ENCODE measurements at places on chromosomes 5 and 9. TPM values are rescaled to one million over a fixed set of nuclear protein-coding genes. Genes with fewer than 3 reads are reported as not detected.

GRCh38 chr5:74629326-74629725 lies 11.2 kb downstream of the ENC1 start:
- no peak for DNase-seq

DNA sequence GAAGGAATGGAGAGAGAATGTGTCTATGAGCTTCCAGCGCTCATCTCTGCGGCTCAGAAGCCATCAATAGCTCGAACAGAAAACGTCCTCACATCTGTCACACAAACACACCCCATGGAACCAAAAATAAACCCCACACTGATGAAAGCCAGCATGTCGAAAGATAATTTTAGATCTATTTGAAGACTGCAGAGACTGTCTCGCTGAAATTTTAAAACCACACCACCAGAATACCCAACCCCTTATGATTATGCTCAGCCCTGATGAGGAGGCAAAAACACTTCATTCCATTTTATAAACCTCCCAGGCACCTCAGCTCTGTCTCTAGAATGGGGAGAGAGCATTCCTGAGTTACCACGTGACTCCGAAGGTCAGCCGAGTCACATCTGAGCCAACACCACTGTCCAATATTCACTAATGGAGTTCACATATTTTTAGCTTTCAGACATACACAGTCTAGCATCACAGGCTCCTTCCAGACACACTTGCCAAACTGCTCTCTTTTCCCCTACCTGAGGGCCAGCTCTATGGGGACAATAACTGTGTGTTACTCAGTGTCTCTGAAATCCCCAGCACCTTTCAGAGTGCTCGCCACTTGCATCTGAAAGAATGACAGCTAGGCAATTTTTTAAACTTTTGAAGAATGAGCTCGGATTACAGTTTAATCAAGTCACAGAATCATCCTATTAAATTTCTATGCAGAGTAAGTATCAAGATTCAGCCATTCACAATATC lies 63.2 kb downstream of the SERINC5 start:
- DNase-seq, result peak; percentile 15

DNA sequence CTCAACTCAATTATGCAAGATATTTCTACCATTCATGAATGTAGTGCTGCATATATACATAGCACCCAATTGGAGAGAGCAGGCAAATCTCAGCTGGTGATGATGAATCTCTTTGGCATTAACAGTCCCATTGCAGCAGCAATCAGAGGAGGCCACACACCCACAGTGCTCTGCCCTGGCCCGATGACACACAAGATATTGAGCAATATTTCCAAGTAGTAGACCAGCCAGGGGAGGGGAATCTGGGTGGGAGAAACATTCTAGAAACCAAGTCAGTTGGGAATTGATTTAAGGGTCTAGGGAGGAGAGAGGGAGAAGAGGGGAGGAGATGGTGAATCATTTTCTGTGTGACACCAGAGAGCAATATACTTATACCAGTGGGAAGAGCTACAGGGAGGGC lies 14.9 kb upstream of the C5orf63 start:
- DNase-seq, result peak; percentile 80

DNA sequence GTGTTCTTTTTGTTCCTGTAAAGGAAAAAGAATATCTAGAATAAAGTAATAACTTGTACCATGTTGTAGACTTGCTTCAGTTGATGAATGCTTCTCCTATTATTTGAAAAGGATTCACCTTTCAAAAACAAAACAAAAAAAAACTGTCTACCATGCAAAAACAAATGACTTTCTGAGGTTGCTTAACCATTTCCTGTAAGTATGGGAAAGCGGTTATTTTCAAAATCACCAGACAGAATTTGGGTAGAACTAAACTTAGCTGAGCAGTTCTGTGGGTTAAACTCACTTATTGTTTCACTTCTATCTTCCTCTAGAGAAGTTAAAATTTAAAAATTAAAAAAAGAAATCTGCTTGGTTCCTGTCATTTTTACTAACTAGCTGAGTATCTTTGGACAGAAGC lies 25.2 kb downstream of the LNPEP start:
- no peak for DNase-seq

GRCh38 chr5:172881691-172882370 lies 47.8 kb downstream of the ERGIC1 start:
- DNase-seq, result no peak

- DNase-seq, result no peak
Measured at GRCh38 chr5:113190347-113190746, 213.7 kb downstream of the DCP2 start.

PCSK1 gene
- 0.10 TPM for total RNA-seq

SCGB3A2 gene
- total RNA-seq, result not detected

- DNase-seq, result no peak
Measured at GRCh38 chr5:80078921-80079320, 43.8 kb downstream of the THBS4 start.

GRCh38 chr9:131404987-131405386 lies 11.1 kb downstream of the PRRC2B start:
- DNase-seq, result no peak

GRCh38 chr5:75324791-75325190 lies 12.2 kb upstream of the HMGCR start:
- no peak for DNase-seq

GRCh38 chr5:124844371-124844920 lies 98.0 kb upstream of the ZNF608 start:
- no peak for DNase-seq

PPP2R2B gene
- total RNA-seq, result 9.1 TPM

GFI1B gene
- total RNA-seq, result not detected

DNA sequence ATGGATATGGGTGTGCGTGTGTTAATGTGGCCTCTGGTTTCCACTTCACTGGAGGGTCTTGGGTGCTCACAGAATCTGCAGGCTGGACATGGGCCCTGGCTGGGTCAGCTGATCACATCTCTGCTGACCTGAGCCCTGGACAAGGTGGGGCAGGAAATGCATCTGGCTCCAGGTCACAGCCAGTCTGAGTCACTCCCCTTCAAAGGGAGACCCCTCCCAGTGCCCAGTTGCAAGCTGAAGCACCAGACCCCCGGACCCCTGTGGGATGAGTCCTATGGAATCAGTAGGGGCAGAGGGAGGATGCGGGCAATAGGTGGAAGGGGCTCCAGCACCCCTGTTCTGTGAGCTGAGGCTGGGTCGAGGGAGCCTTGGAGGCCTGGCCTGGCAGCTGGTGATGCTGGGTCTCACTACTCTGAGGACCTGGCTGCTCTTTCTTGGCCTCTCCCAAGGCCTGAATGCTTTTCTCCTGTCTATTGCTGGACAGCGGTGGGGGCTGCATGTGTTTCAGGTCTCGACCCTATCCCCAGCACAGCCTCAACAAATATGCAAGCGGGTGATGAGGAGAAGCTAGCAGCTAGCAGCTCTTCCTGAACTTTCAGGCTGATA lies 54.5 kb downstream of the PHF2 start:
- DNase-seq, result no peak

DNA sequence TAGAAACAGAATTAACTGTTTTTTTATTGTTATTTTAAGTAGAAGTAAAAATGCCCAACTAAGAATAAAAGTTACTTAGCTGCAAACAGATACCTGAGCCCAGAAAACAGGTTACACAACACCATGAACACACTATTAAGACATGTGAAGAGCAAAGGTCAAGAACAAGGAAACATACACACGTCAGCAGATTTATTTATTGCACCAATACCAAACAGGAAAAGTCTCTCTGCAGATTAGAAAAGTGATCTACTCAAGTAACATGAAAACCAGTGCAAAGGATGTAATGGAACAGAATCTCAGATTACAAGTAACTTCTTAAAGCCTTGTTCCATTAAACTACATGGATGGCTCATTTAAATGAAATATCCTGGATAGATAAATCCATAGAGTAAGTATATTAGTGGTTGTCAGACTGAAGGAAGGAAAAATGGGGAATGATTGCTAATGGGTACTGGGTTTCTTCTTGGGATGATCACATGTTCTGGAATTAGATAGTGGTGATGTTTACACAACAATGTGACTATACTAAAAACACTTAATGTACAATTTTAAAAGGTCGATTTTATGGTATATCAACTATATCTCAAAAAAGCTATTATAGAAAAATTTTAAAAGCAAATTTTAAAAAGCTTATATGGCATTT lies 6.1 kb downstream of the SAR1B start:
- DNase-seq, result no peak

DNA sequence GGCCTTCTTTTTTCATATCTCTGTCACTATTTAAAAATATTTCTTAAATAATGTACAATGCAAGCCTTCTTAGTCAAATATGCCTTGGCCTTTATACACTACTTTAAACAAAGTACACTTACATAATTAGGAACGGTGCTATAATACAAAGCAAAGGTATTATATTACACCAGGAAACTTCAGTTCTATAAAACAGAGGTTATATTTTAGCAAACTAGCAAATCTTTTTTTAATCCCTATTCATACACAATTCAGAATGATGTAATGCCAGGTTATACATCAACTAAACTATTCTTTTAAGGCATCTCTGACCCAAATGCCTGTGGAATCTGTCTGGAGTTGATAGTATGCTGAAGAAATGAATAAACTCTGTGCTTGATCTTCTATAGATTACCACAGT lies 10.7 kb upstream of the LURAP1L start:
- DNase-seq, result no peak

Measured in MG63 (cell line).